ENCODE measurements at places on chromosomes 1 and 21.

DNA sequence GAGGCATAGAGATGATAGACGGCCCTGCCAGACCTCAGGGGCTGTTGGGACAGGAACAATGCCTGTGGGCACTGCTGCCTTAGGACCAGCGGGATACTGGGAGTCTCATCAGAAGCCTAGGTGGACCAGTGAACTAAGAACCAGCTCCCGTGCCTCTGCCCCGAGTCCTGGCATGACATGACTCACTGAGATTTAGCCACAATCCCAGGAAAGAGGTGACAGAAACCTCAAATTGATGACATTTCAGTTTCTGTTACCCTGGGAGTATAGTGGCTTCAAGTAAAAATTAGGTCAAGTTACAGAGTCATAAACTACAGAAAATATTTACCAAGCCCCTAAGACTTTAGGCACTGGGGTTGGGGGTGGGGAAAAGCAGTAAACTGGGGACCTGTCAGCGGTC, 74.6 kb upstream of the GADD45A start:
- no peak for DNase-seq

- DNase-seq, result no peak
Measured at GRCh38 chr21:40863839-40864238, 16.9 kb upstream of the DSCAM start.

DNA sequence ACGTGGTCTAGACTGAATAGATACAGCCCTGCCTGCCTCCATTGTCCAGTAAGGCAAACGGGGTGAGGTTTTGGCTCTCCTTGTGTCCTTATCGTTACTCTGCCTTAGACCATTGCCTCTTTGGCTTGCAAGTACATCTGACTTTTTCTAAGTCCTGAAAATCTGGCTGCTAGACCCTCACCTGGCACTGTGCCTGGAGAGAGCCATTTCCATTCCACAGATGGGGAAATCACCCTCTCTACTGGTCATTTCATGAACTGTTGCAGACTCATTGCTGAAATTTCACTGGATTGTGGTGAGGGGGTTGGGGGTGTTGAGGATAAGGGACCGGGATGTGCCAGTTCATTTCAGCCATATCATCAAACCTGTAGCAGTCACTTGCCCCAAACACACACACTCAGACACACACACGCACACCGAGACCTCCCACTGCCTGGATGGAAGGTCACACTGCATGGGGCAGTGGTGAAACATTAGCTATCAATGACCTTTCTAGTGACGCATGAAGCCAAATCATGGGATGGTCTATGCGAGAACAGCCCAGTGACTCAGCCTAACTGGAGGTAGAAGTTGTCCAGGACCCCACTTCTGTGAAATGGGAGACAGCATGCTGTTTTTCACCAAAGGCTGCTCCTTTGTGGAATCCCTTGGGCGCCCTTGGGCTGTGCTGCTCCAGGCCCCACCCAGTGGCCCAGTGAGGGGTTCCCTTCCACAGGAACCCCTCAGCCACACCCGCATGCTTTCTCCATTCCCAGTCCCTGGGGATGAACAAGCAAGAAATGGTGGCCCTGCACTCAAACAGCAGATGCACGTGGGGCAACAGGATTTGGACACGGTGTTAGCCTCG, 34.9 kb upstream of the VASH2 start:
- DNase-seq, result no peak

DNA sequence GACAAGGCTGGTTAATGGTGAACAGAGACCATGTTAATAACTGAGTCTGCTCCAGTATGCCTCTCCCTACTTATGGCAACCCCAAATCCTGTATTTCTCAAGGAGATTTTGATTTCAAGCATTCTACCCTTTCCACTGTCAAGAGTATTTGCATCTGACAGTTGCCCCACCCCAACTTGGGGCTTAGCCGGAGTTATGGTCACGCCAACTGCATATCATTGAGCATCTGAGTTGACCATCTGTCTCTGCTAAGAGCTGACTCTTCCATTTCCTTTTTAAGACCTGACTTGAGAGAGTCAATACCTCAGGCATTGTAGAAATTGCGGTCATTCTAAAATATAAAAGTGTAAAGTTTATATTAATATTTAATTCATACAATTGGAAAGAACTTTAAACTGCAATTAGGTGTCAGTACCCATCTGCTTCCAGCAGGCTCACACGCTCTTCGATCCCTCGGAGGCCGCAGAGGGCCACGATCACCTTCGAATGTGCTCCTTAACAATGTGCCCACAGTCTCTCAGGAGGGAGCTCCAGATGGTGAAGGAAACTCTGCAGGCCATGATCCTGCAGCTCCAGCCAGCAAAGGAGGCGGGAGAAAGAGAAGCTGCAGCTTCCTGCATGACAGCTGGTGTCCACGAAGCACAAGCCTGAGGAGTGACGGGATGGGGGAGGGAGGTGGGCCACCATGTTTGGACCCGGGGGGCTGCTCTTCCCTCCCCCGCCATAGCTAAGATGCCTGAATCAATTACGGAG, 409.8 kb downstream of the DISC1 start:
- no peak for DNase-seq

GRCh38 chr1:92927870-92928269, 33.4 kb downstream of the DIPK1A start:
- no peak for DNase-seq

- no peak for DNase-seq
Measured at GRCh38 chr1:227961651-227962466, 14.1 kb upstream of the WNT9A start.

DNA sequence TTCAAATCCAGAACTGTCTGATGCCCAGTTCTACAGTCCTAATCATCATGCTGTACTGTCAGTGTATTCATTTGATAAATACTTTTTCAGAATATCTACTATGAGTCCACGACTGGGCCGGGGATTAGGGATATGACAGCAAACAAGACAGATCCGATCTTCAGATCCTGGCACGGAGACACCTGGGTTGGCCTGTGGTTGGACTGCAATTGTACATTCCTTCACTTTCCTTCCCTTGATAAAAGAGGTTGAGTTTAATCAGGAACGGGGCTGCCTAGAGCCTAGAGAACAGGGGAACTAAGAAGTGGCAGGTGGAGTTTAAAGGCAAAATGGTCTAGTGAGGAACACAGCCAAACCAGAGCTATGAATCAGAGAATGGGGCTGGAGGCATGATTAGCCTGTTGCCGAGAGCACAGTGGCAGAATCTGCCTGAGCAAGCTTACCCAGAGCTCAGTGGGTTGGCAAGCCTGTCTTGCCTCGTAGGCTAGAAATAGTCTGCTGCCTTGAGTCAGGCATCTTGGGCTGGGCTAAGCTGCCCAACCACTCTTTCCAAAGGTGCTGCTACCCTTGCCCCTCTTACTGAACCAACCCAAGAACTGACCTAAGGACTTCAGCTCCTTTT, 38.1 kb upstream of the PTCH2 start:
- no peak for DNase-seq

DNA sequence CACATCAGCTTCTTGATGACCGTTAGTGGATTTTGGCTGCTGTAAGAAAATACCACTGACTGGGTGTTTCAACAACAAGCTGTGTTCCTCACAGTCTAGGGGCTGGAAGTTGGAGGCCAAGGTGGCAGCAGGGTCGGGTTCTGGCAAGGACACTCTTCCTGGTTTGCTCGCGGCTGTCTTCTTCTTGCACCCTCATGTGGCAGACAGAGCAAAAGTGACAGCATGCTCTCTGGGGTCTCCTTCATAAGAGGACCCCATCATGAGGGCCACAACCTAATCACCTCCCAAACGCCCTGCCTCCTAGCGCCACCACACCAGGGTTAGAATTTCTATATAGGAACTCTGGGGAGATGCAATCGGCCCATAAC, 18.6 kb upstream of the TSPEAR start:
- DNase-seq, result no peak

- DNase-seq, result no peak
Measured at GRCh38 chr1:246559310-246559709, 6.8 kb downstream of the TFB2M start.

GRCh38 chr1:32438136-32438535, 26.7 kb upstream of the ZBTB8B start:
- no peak for DNase-seq

- DNase-seq, result no peak
Measured at GRCh38 chr1:1161078-1161682, 12.5 kb upstream of the TTLL10 start.

DNA sequence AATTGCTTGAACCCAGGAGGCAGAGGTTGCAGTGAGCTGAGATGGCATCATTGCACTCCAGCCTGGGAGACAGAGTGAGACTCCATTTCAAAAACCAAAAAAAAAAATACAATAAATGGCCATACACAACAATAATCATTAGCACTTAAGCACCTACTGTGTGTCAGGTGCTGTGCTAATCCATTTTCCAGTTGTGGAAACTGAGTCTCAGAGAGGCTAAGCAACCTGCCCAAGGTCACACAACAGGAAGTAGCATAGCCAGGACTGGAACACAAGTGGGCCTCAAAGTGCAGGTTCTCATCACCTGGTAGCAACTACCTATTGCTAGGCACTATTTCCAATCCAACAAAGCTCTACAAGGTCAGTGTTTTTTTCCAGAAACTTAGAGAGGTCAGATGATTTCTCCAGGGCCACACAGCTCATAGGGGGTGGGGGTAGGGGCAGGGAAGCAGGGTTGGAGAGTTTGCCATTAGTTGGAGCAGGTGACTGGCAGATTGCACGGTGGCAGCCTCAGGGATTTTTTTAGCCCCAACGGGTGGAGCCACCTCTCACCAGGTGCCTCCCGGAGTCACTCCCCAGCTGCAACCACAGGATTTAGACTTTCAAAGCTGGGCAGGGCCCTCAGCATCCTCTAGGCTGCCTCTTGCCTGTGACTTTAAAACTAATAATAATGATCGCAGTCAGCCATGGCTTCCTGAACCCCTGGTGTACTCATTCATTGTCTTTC, 52.5 kb upstream of the ID3 start:
- DNase-seq, result no peak
